ENCODE measurements at places on chromosomes 2 and 18.

DNA sequence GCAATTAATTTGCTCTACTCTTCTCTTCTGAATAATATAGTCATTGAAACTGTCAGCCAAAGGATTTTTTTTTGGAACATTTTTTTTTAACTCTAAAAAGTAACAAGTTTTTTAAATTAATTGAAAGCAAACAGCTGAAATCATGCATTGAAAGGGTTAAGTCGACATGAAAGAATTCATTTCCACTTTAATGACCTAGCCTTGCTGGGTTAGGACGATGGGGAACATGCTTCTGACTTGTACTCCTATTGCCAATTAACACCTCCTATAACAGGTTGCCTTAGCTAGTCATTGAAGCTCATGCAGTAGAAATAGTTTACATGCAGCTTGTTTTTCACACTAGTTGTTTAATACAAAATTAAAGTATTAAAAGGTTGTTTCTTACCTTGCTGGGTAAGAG is 47.8 kb downstream of the PSMD14 start:
- no peak for DNase-seq

DNA sequence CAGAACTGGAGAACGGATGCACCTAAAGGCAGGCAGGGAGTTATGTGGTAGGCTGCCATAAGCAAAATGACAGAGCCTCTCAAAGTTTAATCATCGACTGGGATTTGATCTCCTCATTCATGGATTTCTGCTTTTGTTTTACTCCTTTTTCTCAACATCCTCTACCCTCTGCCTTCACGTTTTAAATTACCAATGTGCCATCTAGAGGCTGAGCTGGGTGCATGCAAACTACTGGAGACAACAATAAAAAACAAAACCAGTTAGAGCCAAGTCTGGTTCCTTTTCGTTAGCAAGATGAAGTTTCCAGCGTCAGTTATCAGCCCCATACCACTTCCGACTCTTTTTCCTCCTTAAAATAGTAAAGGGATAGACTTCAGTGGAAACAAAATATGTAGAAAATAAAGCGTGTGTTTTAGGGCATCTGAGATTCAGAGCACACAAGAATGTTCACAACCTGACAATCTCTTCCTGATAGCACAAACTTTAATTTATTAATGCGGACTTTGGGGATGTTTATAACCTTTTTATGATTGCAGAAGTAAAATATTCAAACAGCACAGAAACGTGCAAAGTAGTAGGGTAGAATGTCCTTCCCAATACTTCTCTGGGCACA is 117.0 kb downstream of the LAMA1 start:
- DNase-seq: no peak

DNA sequence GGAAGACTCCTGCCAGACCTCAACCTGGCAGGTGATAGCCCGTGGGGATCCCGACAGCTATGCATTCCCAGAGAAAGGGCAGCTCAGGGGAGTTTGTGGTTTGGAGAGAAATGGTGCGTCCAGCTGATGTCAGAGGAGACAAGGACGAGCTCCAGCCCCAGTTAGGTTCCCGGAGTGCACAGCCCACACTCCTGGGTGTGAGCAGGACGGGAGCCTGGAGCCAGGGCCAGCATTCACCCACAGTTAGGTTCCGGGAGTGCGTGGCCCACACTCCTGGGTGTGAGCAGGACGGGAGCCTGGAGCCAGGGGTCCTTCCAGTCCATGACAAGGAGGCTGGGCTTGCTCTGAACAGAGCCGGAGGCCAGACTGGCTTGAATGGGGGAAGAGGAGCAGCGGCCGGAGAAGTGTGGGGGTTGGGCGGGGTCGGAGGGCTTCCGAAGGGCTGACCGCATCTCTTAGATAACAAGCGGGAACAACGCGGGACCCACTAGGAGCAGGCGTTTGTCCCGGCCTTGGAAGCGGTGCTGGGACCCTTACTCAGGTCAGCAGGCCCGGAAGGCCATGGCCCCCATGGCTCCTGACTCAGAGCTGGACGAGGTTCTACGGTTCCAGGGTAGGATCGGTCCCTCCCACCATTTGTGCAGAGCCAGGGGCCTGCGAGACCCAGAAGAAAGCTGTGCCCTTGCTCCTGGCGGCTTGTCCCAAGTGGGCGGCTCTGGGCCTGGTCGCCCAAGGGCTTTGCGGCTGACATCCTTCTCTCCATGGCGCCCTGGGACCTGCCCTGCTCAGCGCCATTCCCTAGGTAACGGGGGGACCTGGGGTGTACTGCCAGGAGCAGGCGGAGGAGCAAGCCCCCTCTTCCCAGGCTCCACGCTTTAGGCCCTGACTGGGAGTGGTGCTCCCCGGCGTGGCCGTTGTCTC is 185.6 kb downstream of the RTP5 start:
- DNase-seq: no peak

DNA sequence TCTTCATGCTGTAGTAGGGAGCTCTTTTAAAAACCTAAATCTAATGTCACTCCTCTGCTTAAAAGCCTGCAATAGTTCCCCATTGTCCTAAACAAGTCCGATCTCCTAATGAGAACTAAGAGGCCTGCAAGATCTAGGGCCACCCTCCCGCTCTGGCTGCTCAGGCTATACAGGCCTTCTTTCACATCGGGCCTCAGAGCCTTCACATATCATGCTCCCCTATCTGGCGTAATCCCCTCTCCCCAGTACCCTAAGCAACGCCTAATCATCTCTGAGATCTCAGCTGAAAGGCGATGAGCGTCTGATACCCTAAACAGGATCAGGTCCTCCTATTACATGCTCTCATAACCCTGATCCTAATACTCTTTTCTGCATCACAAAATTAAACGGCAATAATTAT is 1.9 kb downstream of the MAP4K3 start:
- no peak for DNase-seq

DNA sequence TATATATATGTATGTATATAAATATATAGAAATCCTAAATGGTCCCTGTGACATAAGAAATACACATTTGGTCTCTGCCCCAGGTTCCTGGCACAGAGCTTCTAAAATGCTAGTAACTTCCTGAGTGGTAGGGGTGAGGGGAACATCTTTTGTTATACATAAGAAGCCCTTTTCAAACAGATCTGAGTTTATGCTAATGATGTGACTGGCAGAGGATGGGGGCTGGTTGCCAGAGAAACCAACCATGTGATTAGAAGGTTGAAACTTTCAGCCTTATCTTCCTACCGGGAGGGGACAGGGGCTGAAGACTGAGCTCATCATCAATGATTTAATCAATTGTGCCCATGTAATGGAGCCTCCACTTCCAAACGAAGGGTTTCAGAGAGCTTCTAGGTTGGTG is 16.3 kb downstream of the MFSD2B start:
- no peak for DNase-seq

DNA sequence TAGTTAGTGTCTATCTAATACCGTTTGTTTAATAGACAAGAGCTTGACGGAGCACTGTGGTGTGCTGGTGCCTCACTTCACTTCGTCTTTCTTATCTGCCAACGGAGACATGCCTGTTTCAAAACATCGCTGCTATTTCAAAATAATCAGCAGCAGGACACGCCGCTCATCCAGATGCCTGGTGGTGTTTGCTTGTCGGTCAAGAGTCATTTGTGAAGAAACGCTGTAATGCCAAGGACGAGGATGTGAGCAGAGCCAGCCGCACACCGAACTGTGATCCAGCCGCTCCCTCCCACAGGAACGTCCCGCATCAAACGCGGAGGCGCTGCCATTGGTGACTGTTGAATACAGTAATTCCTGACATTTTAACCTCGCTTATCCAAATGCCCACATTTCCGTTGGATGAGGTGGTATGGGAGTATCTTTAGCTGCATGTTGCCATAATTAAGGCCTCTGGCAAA is 432.4 kb downstream of the FBXO15 start:
- DNase-seq: no peak

- no peak for DNase-seq
Measured at GRCh38 chr2:215352602-215353001, 40.7 kb downstream of the ATIC start.

DNA sequence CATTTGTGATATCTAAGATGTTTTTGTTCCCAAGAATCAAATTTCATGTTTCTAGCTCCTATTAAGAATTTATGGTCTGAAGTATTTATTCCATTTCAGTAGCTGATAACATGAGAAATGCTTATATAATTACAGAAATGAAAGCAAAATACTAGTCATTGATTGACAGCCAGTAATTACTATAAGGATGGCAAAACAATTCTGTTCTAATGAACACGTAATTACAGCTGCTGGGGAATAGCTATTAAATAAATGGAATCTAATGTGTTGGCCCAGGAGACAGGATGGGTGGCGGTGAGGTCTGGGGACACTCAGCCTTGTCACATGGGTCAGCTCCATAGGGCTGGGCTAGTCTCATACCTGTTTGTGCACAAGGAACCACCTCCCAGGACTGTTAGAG is 263.5 kb downstream of the FHOD3 start:
- DNase-seq: no peak

DNA sequence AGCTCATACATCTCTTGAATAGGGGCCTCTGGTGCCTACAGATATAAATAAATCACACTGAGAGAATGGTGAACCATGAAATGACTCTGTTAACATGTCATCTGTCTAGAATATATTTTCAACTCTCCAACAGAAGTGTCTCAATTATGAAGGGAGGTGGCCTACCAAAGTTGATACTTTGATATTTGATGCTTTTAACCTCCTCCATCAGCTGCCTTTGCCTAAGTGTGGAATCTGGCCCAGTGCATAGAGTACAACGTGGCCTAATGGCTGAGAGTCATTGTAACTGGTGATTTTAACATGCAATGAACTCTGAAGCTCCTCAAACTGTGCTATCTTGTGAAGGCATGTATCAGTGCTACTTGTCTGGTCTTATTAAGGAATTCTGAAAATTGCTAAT is 93.4 kb downstream of the MYO3B start:
- no peak for DNase-seq

Data from activated CD4-positive, alpha-beta T cell treated with anti-CD3 and anti-CD28 coated beads for 1 hour (primary cell).